ENCODE measurements at places on chromosomes 16 and 17.

DNA sequence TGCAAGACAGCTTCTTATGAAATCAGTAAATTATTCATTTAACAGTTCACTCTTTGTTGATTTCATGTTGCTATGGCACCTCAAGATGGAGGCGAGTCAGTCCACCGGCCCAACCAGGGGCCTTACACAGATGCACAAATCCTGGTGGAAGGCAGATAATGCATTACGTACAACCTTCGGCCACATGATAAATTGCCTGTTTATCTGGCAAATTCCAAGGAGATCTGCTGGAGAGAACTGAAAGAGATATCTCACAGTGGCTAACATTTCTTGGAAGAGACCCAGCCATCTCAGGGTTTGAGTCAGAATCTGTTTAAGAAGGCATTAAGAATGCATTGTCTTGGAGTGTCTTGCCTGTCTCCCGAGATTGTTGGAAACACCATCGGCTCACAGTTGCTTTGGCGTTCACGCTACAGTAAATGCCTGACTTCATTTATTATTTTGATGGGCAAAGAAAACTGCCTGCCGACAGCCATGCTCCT is 225.6 kb downstream of the MSI2 start:
- DNase-seq = peak; percentile 61
- no peak overlapping the region for H3K27ac ChIP-seq
- peaks cover 2% of the 10 kb centered on the region for H3K36me3 ChIP-seq
- no peaks in the 10 kb centered on the region for H3K27me3 ChIP-seq
- H3K4me3 ChIP-seq = no peak overlapping the region

GRCh38 chr16:67549240-67549639 is 13.1 kb upstream of the CTCF start:
- H3K27ac ChIP-seq = no peak overlapping the region
- no peaks in the 10 kb centered on the region for H3K4me1 ChIP-seq
- no peaks in the 10 kb centered on the region for H3K27me3 ChIP-seq
- no peak overlapping the region for H3K4me3 ChIP-seq
- peaks cover 23% of the 10 kb centered on the region for H3K36me3 ChIP-seq
- no peak for DNase-seq

- no peak overlapping the region for H3K4me3 ChIP-seq
- no peaks in the 10 kb centered on the region for H3K36me3 ChIP-seq
- no peaks in the 10 kb centered on the region for H3K4me1 ChIP-seq
- H3K27me3 ChIP-seq = no peaks in the 10 kb centered on the region
- no peak for DNase-seq
- no peak overlapping the region for H3K27ac ChIP-seq
These were observed 15.0 kb downstream of the CA10 start for GRCh38 chr17:52143542-52143941.

DNA sequence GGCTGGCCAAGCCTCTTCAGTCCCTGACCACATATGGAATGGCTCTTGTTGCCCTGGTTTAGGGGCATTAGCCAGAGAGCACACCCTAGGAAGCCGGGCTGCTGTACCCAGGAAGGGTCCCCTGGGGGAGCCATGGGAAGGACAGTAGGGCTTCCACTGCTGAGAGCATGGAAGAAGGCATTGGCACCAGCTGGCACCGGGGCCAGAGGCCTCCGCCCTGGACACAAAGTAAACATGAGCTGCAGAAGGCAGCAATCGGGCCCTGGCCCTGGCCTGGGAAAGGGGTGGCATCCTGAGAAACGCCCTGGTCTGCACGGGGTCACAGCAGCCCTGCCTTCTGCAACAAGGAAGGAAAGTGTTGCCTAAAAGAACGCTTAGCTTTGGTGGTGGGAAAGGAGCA is 49.4 kb downstream of the VAC14 start:
- H3K36me3 ChIP-seq = peaks cover 42% of the 10 kb centered on the region
- peaks cover 29% of the 10 kb centered on the region for H3K4me1 ChIP-seq
- H3K27ac ChIP-seq = no peak overlapping the region
- H3K4me3 ChIP-seq = no peak overlapping the region
- H3K27me3 ChIP-seq = no peaks in the 10 kb centered on the region

DNA sequence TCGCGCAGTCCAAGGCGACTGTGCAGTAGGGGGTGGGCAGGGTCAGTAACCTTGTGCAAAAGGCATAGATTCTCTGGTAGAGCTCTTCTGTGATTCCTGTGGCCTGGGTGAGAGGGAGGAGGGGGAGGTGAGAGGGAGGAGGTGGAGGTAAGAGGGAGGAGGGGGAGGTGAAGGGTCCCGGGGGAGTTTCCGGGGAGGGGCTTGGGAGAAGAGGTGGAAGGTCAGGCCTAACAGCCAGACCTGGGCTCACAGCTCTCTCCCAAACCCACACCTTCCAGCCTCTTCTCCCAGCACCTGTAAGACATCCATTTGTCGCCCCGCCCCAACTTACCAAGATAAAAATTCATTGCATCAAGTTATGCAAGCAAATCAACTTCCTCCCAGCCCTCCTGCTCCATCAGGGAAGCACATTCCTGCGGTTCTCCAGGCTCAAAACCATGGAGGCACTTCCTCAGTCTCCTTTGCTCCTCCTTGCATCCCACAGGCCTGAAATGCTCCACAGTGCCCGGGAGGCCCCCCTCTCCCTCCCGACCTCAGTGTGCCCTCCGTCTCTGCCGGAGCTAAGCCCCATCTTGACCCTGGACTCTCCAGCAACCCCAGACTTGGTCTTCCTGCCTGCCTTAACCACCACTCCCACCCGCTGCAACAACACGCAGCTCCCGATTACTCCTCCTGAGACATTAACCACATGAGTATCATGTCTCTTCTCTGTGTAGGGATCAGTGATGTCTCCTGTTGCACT is 30.5 kb downstream of the PIK3R6 start:
- H3K4me1 ChIP-seq = no peaks in the 10 kb centered on the region
- H3K4me3 ChIP-seq = no peak overlapping the region
- no peak for DNase-seq
- no peaks in the 10 kb centered on the region for H3K36me3 ChIP-seq
- peaks cover 8% of the 10 kb centered on the region for H3K27me3 ChIP-seq

DNA sequence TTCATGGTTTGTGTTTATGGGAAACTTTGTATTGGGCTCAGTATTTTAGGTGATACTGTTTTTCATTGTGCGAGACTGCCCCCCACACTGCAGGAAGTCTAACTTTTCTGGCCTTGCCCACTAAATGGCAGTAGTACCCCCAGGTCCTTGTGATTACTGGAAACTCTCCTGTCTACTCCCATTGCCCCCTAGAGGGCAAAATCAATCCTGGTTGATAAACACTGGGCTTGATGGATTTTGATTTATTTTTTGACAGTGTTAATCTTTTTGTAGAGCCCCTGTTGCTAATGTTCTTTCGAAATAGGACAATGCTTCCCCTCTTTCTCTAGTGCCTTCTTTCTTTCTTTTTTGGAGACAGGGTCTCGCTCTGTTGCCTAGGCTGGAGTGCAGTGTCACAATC is 15.5 kb downstream of the METTL9 start:
- no peak overlapping the region for H3K4me3 ChIP-seq
- H3K4me1 ChIP-seq = peaks cover 34% of the 10 kb centered on the region
- DNase-seq = no peak
- no peak overlapping the region for H3K27ac ChIP-seq
- H3K36me3 ChIP-seq = peaks cover 6% of the 10 kb centered on the region

- DNase-seq = no peak
- H3K27ac ChIP-seq = no peak overlapping the region
- H3K4me3 ChIP-seq = no peak overlapping the region
- H3K36me3 ChIP-seq = peaks cover 15% of the 10 kb centered on the region
These were observed 119.6 kb downstream of the CDH11 start for GRCh38 chr16:65002265-65002664.

DNA sequence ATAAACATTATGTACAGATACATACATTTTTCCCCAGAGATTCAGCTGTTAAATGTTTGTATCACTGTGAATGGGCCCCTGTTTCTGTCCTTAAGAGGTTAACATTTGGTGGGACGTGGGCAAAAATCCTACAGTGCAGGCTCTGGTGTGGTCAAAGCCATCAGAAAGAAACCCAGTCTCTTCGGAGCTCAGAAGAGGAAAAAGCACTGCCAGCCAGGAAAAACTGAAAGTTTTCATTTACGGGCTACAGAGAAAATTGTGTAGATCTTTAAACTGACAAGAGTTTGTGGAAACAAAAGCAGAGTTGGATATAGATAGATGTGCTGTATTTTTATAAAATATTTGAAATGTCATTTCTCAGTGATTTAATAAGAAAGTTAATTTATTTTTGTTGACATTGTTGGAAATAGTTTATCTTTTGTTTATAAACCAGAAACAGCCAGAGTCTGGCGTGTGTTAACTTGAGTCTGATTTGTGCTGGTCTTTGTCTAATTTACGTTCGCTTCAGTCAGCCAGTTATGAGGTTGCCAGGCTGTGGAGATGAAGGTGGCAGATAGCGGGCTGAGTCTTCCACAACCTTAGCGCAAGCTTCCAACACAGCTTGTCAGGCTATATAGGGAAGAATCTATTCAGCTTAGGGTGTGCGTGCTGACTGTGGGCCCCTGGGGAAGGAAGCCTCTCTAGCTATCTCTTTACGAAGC is 9.5 kb upstream of the TEKT3 start:
- no peak overlapping the region for H3K27ac ChIP-seq
- no peak overlapping the region for H3K4me3 ChIP-seq
- no peaks in the 10 kb centered on the region for H3K36me3 ChIP-seq
- H3K27me3 ChIP-seq = no peaks in the 10 kb centered on the region
- DNase-seq = no peak

GRCh38 chr17:39084558-39084957 is 66.9 kb downstream of the PLXDC1 start:
- H3K4me1 ChIP-seq = no peaks in the 10 kb centered on the region
- no peaks in the 10 kb centered on the region for H3K27me3 ChIP-seq
- DNase-seq = no peak
- H3K36me3 ChIP-seq = no peaks in the 10 kb centered on the region
- no peak overlapping the region for H3K4me3 ChIP-seq

DNA sequence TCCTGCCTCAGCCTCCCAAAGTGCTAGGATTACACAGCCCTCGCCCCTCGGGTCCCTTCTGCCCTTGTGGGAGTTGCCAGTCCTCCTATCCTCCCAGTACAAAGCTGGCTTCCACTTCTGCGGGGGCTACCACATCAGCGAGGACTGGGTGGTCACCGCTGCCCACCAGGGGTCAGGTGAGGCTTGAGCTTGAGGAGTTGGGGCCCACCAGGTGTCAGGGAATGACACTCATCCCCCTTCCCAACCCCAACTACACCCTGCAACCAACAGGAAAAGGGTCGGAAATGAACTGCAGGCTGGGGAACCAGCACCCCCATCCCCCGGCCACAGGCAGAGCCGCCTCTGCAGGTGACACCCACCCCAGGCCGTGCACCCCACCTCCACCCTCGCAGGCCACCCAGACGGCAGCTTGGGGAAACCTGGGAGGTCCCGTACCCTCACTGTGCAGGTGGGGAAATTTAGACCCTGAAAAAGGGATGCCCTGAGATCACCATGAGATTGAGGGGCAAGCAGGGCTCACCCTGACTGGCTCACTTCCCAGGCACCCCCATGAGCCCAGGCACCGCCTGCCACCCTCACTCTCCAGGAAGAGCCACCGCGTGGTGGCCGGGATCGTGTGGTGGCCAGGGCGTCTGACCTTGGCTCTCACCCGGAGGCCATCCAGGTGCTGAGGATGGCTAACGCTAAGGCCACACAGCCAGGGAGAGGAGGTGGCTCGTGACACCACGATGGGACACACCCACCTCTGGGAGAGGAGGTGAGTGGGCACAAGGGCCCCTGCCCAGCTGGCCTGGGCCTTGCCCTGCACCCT is 8.0 kb downstream of the CTRB1 start:
- no peaks in the 10 kb centered on the region for H3K27me3 ChIP-seq
- no peak overlapping the region for H3K4me3 ChIP-seq
- no peak for DNase-seq

- peaks cover 8% of the 10 kb centered on the region for H3K4me1 ChIP-seq
- H3K27me3 ChIP-seq = peaks cover 81% of the 10 kb centered on the region
- H3K36me3 ChIP-seq = peaks cover 17% of the 10 kb centered on the region
- H3K27ac ChIP-seq = peak overlapping the region; percentile 16
- DNase-seq = peak; percentile 53
These were observed 9.5 kb downstream of the FOXF1 start for GRCh38 chr16:86519649-86520316.

- no peak for DNase-seq
- H3K27ac ChIP-seq = no peak overlapping the region
- H3K4me1 ChIP-seq = no peaks in the 10 kb centered on the region
These were observed 1011.9 kb downstream of the CDH8 start for GRCh38 chr16:61024180-61024900.

DNA sequence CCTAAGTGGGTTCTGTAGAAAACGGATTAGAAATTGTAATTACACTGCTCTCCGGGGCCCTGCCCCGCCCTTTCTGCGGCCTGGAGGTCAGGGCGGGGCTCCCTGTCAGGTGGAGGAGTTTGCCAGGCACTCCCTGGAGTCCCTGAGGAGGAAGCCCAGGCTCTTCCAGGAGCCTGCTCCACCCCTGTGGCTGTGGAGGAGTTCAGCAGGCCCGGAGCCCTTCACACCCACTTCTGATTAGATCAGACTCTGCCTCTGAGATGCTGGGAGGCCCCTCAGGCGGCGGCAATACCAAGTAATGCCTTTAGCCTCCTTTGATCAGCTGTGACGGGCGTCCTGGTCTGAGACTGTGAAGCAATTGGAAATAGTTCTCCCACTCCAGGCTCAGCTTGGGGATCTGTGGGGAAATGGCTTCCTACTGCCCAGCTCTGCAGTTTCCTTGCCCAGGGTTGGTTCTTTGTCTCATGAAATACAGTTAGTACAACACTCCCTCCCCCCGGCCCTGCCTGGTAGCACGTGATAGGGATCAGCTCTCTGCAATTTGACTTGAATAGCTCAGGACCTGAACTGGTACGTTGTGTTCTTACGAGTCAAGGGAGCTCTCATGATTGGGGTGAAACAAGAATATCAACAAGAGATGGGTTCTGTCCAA is 22.3 kb downstream of the BAIAP2 start:
- H3K36me3 ChIP-seq = peaks cover 2% of the 10 kb centered on the region
- H3K4me1 ChIP-seq = peaks cover 12% of the 10 kb centered on the region
- H3K4me3 ChIP-seq = no peak overlapping the region
- no peaks in the 10 kb centered on the region for H3K27me3 ChIP-seq
- peak; percentile 77 for DNase-seq

DNA sequence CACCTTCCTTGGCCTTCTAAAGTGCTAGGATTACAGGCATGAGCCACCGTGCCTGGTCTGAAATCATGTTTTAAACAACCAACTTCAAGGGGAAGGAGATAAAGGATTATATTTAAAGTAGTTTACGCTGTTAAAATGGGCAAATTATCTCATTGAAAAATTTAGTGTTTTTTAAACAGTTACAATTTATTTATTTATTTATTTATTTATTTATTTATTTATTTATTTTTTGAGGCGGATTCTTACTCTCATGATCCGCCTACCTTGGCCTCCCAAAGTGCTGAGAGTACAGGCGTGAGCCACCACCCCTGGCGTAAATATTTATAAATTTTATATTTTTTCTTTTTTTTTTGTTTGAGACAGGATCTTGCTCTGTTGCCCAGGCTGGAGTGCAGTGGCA is 22.2 kb downstream of the CDK12 start:
- H3K4me3 ChIP-seq = no peak overlapping the region
- no peak overlapping the region for H3K27ac ChIP-seq
- H3K4me1 ChIP-seq = no peaks in the 10 kb centered on the region
- no peaks in the 10 kb centered on the region for H3K27me3 ChIP-seq
- DNase-seq = no peak
- peaks cover 25% of the 10 kb centered on the region for H3K36me3 ChIP-seq

- DNase-seq = no peak
- H3K4me3 ChIP-seq = no peak overlapping the region
- no peaks in the 10 kb centered on the region for H3K4me1 ChIP-seq
- no peaks in the 10 kb centered on the region for H3K36me3 ChIP-seq
- H3K27me3 ChIP-seq = peaks cover 4% of the 10 kb centered on the region
These were observed 128.8 kb downstream of the MGAT5B start for GRCh38 chr17:76996741-76997694.
